Stimulated activated CD8-positive, alpha-beta memory T cell treated with anti-CD3 and anti-CD28 coated beads, Interleukin-12 subunit alpha, Interleukin-12 subunit beta, amount 100 ng/mL, for 1 hour (primary cell): ENCODE measurements at places on chromosomes 5 and 9.

GRCh38 chr9:130454096-130454811 is 9.5 kb downstream of the ASS1 start:
- no peak for DNase-seq

DNA sequence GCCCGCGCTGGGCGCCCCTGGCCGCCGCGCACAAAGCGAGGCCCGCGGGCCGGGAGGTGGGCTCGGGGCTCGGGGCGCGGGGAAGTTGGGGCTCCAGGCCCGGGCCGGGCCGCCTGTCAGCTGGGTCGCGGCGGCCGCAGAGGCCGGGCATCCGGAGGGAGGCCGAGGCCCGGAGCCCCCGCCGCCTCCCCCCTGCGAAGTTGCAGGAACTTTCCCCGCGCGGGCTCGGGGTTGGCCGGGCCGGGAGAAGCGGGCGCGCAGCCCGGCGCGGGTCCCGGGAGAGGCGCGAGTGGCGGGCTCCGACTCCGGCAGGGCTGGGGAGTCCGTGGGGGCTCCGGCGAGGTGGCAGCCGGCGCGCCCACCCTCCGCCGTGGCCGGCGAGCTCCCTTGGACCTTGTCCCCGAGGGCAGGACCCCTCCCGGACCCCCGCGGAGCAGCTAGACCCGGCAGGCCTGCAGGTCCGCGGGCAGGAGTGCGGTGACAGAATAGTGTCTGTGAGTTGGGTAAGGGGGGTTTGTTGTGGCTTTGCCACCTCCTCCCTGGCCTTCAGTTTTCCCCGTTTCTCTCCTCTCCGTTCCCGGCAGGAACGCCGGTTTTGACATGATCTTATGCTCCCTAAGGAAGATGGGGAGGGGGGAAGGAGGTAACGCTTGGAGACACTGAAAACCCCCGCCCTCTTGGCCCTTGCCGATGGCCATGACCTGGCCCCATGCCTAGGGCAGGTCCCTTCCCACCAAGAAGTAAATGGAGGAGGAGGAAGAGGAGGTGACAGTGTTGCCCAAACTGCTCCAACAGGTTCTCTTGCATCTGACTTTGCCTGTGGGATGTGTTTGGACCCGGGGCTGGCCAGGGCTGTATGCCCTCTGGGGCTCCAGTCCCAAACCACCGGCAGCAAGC is 942 bp downstream of the PHF2 start:
- DNase-seq: no peak

DNA sequence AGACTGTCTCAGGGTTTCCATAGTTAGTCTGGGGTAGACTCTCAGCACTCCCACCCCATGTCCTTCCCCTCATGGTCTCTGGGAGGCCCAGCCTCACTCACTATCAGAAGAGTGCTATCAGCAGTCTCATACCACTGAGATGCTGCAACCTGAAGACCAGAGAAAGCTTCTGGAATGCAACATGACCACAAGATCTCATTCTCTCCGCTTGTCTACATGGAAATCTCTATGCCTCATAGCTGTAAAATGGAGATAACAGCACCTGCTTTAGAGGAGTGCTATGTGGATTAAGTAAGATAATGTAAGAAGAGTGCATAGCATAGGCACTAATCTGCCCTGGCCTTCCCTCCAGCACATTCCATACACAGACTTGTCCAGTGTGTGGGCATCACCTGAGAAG is 47.0 kb upstream of the ZNF169 start:
- DNase-seq: no peak

- DNase-seq: no peak
Measured at GRCh38 chr5:146971401-146971800, 92.8 kb upstream of the PPP2R2B start.

DNA sequence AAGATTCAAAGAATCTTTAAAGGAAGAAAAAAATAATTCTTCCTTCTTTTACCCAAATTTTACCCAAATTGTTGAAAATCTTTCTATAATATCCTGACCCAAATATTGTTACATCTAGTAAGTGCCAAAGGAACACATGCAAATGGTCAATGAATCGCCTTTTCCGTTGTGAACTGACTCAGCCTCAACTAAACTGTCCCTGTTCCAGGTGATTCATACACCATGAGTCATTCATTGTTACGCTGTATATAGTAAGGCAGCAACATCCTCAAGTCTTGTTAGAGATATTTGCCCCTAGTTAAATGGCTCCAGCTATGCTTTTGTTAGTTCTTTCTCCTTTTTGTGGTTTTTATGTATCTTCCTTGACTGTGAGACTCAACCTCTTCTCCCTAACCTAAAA is 9.7 kb downstream of the PTGER4 start:
- DNase-seq: peak; percentile 37

- no peak for DNase-seq
Measured at GRCh38 chr9:714675-715074, 126.8 kb upstream of the DMRT1 start.

DNA sequence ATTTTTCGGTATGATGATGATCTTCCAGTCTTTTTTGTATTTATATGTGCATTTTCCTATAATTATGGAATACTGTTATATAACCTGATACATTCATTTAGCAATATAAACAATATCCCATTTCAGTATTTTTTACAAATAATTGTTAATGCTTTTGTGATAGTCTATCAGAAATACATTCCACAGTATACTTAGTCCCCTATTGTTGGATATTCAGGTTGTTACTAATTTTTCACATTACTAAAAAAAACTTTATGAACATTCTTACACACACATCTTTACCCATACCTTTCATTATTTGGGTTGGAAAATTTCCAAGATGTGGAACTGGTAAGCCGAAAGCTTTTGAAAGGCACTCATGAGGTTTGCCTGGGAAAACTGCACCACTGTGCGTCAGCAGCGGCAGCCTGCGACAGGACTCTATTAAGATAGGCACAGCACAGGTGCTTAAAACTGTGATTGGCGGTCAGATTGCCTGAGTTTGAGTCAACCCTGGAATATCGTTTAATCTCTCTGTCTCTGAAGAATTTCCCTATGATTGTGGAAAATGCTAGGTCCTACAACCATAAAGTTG is 147.5 kb upstream of the ERCC6L2 start:
- DNase-seq: no peak

- no peak for DNase-seq
Measured at GRCh38 chr5:38639377-38640358, 83.2 kb upstream of the LIFR start.

- no peak for DNase-seq
Measured at GRCh38 chr5:30874241-30875034, 319.0 kb upstream of the CDH6 start.

DNA sequence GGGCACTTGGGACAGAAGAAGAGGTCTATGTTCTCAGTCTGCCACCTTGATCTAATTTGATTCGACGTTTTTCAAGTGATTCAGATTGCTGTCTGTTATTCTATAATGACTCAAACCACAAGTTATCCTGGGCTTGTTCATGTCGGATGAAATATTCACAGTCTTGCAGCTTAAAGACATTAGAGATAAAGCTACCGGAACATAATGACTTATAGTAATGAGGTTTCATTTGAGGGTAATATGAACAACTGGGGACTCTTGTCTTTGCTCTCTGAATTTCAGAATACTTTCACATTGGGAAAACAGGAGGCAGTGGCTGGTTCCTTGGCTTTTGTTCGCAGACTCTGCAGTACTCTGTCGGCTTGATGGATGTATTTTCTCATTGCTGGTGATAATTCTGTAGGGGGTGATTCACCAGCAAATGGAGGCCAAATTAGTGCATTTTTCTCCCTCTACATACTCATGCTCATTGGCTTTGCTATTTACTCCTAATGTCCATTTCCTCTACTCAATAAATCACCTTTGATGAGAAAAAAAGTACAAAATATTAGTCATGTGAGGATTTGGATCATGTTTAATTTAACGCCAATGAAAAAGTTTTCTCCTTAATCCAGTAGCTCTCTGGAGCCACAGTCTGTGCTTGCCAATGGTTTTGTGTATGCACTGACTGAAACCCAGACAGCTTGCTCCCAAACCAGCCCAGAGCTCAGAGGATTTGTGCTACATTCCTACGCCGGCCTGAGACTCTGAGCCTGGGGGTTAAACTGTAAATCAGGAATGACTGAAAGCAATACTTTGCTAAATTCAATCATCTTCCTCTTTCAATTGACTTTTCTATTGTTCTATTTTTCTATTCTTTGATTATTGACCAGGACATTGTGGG is 154.7 kb upstream of the ANKH start:
- DNase-seq: no peak

- no peak for DNase-seq
Measured at GRCh38 chr9:8284884-8285283, 485.3 kb upstream of the DMAC1 start.

DNA sequence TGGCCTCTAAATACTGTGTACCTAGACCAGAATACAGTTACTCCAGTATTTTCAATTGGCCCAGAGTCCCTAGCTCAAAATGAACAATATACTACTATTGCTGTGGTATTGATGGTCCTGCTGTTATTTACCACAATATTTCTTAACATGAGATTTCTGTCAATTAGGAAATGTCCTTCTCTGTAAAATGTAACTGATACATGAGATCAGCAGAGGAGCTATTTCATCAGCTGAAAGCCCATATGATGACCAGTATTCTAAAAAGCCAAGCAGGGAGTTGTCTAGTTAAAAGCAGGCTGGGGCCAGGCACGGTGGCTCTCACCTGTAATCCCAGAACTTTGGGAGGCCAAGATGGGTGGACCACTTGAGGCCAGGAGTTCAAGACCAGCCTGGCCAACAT is 187.7 kb upstream of the PTGER4 start:
- DNase-seq: no peak

GRCh38 chr5:95053253-95053652 is 231.6 kb downstream of the MCTP1 start:
- DNase-seq: no peak

GRCh38 chr9:109206670-109207069 is 39.6 kb upstream of the FRRS1L start:
- no peak for DNase-seq

DNA sequence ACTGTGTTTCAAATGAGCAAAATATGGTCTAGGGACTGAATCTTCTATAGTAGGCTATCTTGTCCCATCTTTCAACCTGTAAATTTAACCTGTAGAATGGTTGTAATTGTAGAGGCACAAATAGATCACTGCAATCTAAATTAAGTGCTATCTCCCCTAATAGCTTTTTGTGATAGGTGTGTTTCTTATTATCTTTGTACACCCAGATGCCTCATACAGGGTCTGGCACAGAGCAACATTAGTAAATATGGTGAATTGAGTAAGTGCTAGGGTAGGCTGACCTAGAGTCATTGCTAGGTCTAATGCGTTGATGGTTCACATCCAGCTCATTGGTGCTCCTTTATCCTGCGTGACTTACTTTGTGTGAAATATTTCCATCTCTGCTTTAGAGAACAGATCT is 100.6 kb downstream of the PBX3 start:
- DNase-seq: no peak

GRCh38 chr9:35611230-35611797 is 6.3 kb downstream of the TESK1 start:
- DNase-seq: peak; percentile 51

DNA sequence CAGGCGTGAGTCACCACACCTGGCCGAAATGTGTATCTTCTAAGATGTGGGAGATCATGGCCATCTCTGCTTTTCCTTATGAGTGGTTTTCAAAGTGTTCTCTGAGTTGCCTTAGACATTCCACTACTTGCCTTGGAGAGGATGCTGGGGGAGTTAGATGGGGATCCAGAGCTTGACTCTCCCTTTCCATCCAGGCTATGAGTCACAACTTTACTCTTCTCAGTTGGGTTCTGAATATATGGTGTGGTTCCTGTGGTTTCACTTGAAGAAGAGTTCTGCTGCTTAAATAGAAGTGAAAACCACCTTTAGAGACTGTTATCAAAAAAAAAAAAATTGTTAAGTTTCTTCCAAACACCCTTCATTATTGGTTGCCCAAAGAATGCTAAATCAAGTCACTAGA is 217.6 kb downstream of the ZNF608 start:
- DNase-seq: no peak

- DNase-seq: no peak
Measured at GRCh38 chr5:130017173-130017572, 112.9 kb downstream of the CHSY3 start.

GRCh38 chr5:111511174-111511830 is 1.0 kb downstream of the STARD4 start:
- no peak for DNase-seq

- DNase-seq: no peak
Measured at GRCh38 chr5:56247592-56247991, 14.5 kb upstream of the ANKRD55 start.

DNA sequence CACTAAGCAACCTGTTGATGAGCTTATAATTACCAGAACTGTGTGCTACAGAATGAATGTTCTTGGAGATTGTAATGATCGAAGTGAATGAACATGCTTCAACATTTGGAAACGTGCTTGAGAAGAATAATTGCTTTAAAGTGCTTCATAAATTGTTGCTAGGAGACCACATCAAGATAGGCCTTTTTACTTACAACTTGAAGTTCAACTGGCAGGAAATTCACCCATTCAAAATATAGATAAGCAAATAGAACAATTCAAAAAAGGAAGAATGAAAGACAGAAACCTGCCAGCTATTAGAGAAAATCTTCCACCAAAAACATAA is 38.0 kb upstream of the SLC44A1 start:
- no peak for DNase-seq
